IMR-90 (cell line): ENCODE measurements at places on chromosomes 5 and 9.

GRCh38 chr5:170854566-170854965 is 7.3 kb upstream of the RANBP17 start:
- DNase-seq = peak; percentile 15

DNA sequence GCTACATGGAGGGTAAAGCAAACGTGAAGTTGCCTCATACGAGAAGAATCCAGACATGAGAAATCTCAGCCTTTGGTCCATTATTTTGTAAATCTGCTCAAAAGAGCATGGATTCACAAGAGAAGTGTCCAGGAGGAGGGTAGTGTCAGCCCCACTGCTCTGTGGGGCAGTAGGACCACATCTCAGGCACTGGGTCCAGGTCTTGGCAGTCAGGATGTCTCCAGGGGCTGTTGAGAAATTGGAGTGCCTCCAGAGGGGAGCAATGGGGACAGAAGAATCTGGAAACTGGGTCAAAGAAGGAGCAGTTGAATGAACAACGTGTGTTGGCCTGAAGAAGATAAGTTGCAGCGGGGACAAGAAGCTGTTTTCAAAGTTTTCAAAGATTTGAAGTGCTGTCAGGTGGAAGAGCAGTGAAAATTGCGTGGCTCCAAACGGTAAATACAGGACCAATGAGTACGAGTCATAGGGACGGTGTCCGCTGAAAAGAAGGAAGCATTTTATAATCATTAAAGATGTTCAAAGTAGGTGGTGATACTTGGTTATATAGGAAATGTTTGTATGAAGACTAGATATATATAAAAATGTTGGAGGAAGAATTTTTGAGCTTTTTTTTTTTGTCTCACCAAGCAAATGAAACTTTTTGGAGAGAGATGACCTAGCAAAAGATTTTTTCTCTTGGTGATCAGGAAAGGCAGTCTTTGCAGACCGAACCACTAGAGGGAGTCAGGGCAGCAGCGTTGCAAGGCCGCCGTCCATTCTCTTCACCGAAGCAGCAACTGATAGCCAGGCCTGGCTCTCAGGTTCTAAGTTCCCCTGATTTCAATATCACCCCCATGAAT is 57.1 kb upstream of the ZBED3 start:
- peak; percentile 79 for DNase-seq

DNA sequence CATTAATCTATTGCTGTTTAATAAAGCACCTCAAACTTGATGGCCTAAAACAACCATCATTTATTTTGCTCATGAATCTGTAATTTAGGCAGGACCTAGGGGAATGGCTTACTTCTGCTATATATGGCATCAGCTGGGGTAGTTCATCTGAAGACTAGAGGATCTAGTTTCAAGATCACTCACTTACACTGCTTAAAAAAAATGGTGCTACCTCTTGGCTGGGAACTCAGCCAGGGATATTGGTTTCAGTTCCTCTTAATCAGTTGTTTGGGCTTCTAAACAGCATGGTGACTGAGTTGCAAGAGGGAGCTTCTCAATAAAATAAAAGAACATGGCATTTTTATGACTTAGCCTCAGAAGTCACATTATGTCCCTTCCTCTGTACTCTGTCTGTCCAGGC is 142.0 kb downstream of the FAM114A2 start:
- peak; percentile 60 for DNase-seq

DNA sequence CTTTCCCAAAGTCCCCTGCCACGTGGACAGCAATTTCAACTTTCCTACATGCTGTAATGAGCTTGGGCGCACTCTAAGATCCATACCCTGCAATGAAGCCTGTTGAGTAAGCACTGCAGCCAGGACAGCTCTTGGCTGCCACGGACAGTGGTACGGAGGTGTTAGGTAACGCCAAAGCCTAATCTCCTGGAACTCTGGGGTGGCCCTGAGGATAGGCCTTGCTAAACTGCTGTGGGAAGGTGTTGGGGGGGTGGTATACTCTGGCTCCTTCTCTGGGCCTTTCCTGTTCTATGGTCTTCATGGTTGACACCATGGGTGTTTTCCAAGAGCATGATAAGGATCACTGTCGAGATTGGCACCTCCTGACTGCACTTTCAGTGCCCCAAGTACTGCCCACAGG is 66.4 kb upstream of the PITX1 start:
- DNase-seq = no peak

- no peak for DNase-seq
These were observed 49.8 kb downstream of the SYK start for GRCh38 chr9:90851444-90851843.

DNA sequence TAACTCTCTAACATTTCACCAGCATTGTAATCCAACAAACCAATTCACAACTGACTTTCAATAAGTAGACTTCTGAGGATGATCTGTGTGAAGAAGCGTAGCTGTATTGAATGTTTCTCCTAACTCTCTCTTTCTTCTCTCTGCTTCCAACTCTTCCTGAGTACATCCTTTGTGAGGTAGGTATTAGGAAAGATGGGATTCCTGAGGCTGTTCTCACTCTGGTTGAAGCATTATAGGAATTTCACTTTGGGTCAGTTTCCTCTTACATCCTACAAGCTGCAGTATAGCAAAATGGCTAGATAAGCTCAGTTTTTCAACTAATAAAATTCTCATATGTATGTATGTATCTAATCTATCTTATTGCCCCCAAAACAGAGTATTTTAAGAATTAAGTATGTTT is 702.8 kb downstream of the CETN3 start:
- DNase-seq = no peak

DNA sequence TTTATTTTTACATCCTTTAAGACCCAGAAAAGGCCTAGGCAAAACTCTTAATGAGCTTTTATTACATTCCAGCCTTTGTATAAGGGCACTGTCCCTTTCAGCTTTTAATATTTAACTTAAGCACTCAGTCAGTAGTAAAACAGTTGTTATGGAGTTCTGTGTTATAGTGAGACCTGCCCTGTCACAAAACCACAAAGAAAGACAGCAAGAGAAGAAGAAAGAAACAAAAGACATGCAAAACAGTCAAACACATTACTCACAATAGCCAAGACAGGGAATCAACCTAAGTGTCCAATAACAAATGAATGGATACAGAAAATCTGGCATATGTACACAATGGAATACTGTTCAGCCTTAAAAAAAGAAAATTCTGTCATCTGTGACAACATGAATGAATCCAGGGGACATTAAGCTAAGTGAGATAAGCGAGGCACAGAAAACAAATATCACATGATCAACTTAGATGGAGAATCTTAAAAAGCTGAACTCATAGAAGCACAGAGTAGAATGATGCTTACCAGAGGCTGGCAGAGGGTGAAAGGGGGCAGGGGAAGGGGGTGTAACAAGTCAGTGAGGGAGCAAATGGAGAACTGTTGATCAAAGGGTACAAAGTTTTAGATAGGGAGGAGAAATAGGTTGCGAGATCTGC is 63.8 kb upstream of the CCNG1 start:
- DNase-seq = no peak

DNA sequence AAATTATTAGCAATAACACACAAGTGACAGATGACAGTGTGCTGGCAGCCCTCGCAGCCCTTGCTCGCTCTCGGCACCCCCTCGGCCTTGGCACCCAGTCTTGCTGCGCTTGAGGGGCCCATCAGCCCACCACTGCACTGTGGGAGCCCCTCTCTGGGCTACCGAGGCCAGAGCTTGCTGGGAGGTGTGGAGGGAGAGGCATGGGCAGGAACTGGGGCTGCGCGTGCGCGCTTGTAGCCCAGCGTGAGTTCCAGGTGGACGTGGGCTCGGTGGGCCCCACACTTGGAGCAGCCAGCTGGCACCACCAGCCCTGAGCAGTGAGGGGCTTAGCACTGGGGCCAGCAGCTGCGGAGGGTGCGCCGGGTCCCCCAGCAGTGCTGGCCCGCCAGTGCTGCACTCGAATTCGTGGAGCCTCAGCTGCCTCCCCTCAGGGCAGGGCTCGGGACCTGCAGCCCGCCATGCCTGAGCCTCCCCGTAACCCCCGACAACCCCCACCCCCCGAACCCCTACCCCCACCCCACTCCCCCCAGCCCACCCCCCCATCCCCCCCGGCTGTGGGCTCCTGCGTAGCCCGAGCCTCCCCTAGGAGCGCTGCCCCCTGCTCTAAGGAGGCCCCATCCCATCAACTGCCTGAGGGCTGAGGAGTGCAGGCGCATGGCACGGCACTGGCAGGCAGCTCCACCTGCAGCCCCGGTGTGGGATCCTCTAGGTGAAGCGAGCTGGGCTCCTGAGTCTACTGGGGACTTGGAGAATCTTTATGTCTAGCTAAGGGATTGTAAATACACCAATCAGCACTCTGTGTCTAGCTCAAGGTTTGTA is 240.9 kb downstream of the TRIM36 start:
- DNase-seq = no peak

- no peak for DNase-seq
These were observed 580.2 kb downstream of the EFNA5 start for GRCh38 chr5:107090506-107090905.

- peak; percentile 67 for DNase-seq
These were observed 22.9 kb downstream of the DNAH5 start for GRCh38 chr5:13921578-13921977.

DNA sequence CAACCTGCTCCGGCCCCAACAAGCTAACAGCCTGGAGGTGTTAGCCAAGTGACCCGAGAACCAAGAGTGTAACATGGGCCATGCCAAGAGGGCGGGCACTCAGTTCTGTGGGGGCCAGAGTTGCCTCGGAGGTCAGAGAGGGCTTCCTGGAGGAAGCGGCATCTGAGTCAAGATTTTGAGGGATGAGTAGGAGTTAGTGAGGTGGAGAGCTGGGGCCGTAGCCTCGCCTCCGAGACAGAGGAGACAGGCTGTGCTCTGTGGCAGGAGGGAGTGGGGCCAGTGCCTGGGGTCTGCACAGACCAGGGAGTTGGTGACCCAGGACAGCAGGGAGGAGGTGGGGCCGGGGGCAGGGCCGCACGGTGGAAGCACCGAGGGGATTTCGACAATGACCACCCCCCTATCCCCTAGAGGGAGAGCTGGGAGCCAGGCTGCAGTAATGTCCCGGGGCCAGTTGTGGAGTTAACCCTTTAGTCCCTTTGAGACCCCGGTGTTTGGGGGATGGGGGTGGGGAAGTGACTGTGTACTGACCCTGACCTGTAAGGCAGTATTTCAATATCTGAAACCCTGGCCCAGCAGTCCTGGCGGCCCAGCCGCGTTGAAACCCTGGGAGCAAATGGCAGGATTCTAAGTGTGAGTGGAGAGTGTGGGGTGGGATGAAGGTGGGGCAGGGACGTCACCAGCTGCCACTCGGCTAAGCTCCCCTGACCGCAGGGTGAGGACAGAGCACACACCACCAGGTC is 148.7 kb upstream of the COL5A1 start:
- no peak for DNase-seq
